ENCODE measurements at places on chromosomes 1 and 21.
A peak's percentile ranks its signal among the peaks of the same experiment; 100 is the strongest.

GRCh38 chr1:42983693-42984092, 25.0 kb upstream of the SLC2A1 start:
- no peak overlapping the region for H3K4me3 ChIP-seq
- H3K27ac ChIP-seq, result no peak overlapping the region
- no peaks in the 10 kb centered on the region for H3K27me3 ChIP-seq
- H3K36me3 ChIP-seq, result no peaks in the 10 kb centered on the region
- peaks cover 5% of the 10 kb centered on the region for H3K4me1 ChIP-seq
- DNase-seq, result no peak

- H3K4me1 ChIP-seq, result no peaks in the 10 kb centered on the region
- H3K4me3 ChIP-seq, result no peak overlapping the region
- H3K36me3 ChIP-seq, result no peaks in the 10 kb centered on the region
- H3K27ac ChIP-seq, result no peak overlapping the region
- no peak for DNase-seq
These were observed 106.6 kb downstream of the NR5A2 start for GRCh38 chr1:200134116-200134515.

DNA sequence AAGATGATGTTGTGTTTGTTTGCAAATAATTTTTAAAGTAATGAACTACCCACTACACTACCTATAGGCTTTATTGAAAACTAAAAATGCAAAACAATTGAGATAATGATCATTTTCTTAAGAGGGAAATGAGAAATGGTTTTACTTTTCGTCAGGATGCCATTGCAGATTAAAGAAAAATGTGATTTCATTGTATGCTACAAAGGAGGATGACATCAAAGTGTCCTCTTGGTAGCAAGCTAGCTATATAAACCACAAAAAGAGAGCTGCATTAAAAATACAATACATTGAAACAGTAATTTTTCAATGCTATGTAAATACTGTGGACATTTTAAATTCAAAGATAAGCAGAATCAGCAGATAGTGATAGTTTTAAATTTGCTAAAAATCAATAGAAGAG, 87.5 kb upstream of the DPYD start:
- no peak overlapping the region for H3K4me3 ChIP-seq
- no peaks in the 10 kb centered on the region for H3K27me3 ChIP-seq
- H3K36me3 ChIP-seq, result no peaks in the 10 kb centered on the region
- H3K4me1 ChIP-seq, result peaks cover 44% of the 10 kb centered on the region

- H3K27me3 ChIP-seq, result no peaks in the 10 kb centered on the region
- no peak overlapping the region for H3K4me3 ChIP-seq
- DNase-seq, result no peak
- H3K36me3 ChIP-seq, result peaks cover 5% of the 10 kb centered on the region
- H3K27ac ChIP-seq, result no peak overlapping the region
- H3K4me1 ChIP-seq, result no peaks in the 10 kb centered on the region
These were observed 24.2 kb upstream of the GPR157 start for GRCh38 chr1:9153152-9153551.

- no peaks in the 10 kb centered on the region for H3K4me1 ChIP-seq
- no peak for DNase-seq
- no peaks in the 10 kb centered on the region for H3K27me3 ChIP-seq
These were observed 2.0 kb downstream of the CAPN9 start for GRCh38 chr1:230749150-230749549.

GRCh38 chr1:20154301-20154831, 15.2 kb downstream of the PLA2G2F start:
- no peak overlapping the region for H3K27ac ChIP-seq
- no peaks in the 10 kb centered on the region for H3K27me3 ChIP-seq
- no peaks in the 10 kb centered on the region for H3K36me3 ChIP-seq
- H3K4me1 ChIP-seq, result peaks cover 4% of the 10 kb centered on the region
- DNase-seq, result no peak

DNA sequence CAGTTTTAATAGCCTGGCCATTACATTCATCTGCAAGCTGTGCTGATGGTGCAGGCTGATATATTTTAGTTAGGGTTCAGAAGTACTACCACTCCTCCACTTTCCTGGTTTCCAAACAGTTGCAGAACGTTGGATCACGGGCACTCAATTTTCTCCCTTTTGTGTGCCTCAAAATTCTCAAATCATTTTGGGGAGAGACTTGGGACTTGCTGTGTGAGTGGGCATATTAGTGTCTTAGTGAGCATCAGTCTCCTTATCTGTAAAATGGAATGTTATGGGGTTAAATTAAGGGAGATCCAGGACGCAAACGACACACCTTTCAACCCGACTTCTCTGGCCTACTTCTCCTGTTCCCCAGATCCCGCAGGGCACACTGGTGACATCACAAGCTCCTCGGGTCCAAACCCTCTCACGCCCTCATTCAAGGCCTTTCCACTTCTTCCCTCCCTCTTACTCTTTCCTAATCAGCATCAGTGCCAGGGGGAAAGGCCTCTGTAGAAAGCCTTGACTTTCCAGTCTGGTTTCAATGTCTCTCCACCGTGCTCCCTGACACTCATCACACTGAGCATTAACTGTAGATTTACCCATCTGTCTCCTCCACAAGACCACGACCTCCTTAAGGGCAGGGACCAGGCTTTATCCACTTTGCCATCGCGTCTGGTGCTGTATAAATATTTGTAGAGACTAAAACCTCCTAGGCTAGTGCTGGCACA, 1.2 kb downstream of the PIGP start:
- peak overlapping the region; percentile 95 for H3K27ac ChIP-seq
- H3K36me3 ChIP-seq, result no peaks in the 10 kb centered on the region
- peak; percentile 69 for DNase-seq
- peaks cover 17% of the 10 kb centered on the region for H3K4me1 ChIP-seq

DNA sequence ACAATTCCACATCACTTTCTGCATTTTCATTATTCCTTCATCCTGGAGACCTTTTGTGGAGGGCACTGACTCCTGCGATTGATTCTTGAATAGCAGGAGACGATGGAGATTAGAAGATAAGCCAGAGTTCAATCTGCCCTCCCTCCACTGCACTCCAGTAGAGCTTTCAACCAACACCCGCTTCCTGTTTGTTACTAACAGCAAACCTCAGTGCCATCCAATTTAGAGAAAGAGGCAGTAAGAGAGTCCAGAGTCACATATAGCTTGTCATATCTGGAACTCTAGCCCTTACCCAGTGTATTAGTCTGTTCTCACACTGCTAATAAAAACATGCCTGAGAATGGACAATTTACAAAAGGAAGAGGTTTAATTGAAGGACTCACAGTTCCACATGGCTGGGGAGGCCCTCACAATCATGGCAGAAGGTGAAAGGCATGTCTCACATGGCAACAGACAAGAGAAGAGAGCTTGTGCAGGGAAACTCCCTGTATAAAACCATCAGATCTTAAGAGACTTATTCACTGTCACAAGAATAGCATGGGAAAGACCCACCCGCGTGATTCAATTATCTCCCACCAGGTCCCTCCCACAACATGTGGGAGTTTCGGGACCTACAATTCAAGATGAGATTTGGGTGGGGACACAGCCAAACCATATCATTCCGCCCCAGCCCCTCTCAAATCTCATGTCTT, 55.9 kb downstream of the PCBP3 start:
- no peak for DNase-seq
- H3K36me3 ChIP-seq, result no peaks in the 10 kb centered on the region
- H3K4me3 ChIP-seq, result no peak overlapping the region

GRCh38 chr1:161192476-161193465, 6.1 kb downstream of the ADAMTS4 start:
- H3K27ac ChIP-seq, result no peak overlapping the region
- H3K4me1 ChIP-seq, result peaks cover 21% of the 10 kb centered on the region
- H3K4me3 ChIP-seq, result no peak overlapping the region

- H3K27me3 ChIP-seq, result no peaks in the 10 kb centered on the region
- no peaks in the 10 kb centered on the region for H3K4me1 ChIP-seq
- no peak for DNase-seq
- no peaks in the 10 kb centered on the region for H3K36me3 ChIP-seq
These were observed 45.4 kb upstream of the PCBP3 start for GRCh38 chr21:45598109-45598508.

DNA sequence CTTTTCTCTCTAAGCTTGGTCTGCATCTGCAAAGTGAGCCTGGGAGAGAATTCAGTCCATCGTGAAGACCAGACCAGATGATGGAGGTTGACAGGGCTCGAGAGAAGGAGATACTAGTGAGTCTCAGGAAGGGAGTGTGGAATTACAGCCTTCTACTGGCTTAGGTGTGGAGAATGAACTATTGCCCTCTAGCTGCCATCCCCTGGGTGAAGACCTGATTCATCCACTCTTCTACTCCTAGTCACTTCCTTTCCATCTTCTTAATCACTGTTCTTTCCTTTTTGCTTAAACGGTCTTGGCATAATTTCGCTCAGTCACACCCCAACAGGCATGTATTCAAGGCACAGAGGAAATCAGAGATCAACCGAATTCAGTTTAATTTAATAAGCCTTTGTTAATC, 34.0 kb upstream of the HSD17B7 start:
- no peak overlapping the region for H3K27ac ChIP-seq
- no peaks in the 10 kb centered on the region for H3K27me3 ChIP-seq
- H3K4me3 ChIP-seq, result no peak overlapping the region
- peaks cover 27% of the 10 kb centered on the region for H3K36me3 ChIP-seq
- DNase-seq, result peak; percentile 47

- H3K27me3 ChIP-seq, result no peaks in the 10 kb centered on the region
- H3K4me3 ChIP-seq, result no peak overlapping the region
- no peak overlapping the region for H3K27ac ChIP-seq
- peak; percentile 50 for DNase-seq
- H3K4me1 ChIP-seq, result no peaks in the 10 kb centered on the region
- no peaks in the 10 kb centered on the region for H3K36me3 ChIP-seq
These were observed 37.1 kb upstream of the ARHGEF10L start for GRCh38 chr1:17502326-17502778.

GRCh38 chr1:116020668-116021272, 44.5 kb downstream of the SLC22A15 start:
- H3K27ac ChIP-seq, result no peak overlapping the region
- H3K4me3 ChIP-seq, result no peak overlapping the region
- no peaks in the 10 kb centered on the region for H3K4me1 ChIP-seq
- no peaks in the 10 kb centered on the region for H3K36me3 ChIP-seq

DNA sequence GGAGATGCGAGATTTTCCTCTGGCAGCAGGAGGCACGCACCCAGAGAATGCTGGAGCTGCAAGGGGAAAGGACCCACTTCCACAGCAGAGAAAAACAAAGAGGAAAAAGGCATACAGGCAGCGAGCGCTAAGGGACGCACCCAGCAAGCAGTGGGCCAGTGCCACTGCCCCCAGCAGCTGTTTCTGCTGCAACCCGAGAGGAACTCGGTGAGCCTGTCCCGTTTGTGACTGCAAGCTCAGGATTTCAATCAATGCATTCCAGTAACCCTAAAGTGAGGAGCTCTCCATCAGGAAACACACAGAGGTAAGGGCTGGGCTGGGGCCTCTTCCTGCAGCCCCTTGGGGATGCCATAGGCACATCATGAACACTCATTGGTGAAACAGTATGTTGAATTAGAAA, 58.7 kb downstream of the ACP6 start:
- no peaks in the 10 kb centered on the region for H3K4me1 ChIP-seq
- H3K36me3 ChIP-seq, result peaks cover 7% of the 10 kb centered on the region
- no peak overlapping the region for H3K27ac ChIP-seq
- H3K27me3 ChIP-seq, result no peaks in the 10 kb centered on the region

DNA sequence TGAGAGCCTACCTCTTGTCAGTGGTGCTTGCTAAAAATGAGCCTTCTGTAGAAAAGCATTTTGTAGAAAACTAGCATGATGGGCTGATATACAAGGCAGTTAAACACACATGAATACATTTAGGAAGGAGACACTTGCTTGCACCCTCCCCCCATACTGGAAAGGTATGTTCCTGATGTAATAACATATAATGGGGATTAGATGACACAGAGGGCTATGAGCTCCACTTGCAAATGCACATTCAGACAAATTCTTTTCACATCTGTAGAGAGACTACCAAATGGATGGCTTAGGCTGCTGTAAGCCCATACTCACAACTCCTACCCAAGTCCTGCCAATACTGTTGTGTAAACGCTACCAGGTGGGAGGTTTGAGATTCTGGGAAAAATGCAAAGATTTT, 634.0 kb downstream of the SMYD3 start:
- H3K27ac ChIP-seq, result no peak overlapping the region
- no peaks in the 10 kb centered on the region for H3K36me3 ChIP-seq
- no peaks in the 10 kb centered on the region for H3K27me3 ChIP-seq

DNA sequence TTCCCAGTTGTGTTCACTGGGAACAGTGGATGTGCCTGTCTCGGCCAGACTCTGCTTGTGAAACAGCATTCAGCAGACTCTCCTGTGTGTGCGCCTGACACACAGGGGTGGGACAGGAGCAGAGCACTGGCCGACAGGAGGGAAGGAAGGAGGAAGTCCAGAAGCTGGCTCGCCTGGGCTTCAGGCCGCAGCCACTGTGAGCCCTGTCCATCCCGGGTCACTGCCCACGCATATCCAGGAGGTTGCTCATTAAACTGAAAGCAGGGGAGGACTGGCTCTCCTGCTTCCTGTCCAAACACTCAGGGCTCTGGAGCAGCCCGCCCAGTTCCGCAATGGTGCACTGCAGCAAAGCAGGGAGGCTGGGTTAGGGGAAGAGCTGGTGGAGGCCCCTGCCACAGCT, 218.7 kb upstream of the VAMP3 start:
- H3K36me3 ChIP-seq, result no peaks in the 10 kb centered on the region
- H3K4me3 ChIP-seq, result no peak overlapping the region
- peak; percentile 70 for DNase-seq
- peak overlapping the region; percentile 1 for H3K27ac ChIP-seq

DNA sequence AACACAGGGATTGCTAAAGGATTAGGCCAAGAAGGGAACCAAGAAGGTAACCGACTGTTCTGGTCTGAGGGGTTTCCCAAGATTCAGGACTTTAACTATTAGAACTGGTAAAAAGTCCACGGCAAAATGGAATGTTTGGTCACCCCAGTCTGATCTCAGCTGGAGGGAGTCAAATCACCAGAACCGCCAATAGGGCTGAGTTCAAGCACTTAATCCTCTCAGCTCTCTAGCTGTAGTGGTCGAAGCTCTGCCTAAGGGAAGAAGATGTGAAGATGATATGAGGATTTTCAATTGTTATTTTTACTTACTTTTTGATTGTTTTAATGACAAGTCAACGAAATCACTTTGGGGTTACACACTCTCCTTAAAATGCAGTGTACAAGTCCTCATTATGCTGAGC, 29.1 kb downstream of the F5 start:
- no peak overlapping the region for H3K27ac ChIP-seq
- no peaks in the 10 kb centered on the region for H3K27me3 ChIP-seq
- H3K4me3 ChIP-seq, result no peak overlapping the region
- no peaks in the 10 kb centered on the region for H3K4me1 ChIP-seq
- no peaks in the 10 kb centered on the region for H3K36me3 ChIP-seq

DNA sequence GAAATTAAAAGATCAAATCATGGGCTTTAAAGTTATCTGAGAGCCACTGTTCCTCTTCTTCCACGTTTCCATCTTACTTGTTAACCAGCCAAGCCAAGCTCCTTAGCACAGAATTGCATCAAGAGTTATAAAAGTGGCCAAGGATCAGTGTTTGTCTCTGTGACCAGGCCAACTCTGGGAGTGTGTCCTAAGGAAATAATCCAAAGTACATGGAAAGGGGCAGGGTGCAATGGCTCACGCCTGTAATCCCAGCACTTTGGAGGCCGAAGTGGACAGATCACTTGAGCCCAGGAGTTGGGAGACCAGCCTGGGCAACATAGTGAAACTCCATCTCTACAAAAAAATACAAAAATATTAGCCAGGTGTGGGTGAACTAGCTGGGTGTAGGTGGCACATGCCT, 10.0 kb upstream of the MPZL1 start:
- DNase-seq, result no peak
- H3K27me3 ChIP-seq, result peaks cover 14% of the 10 kb centered on the region
- H3K4me3 ChIP-seq, result no peak overlapping the region
- no peak overlapping the region for H3K27ac ChIP-seq

All from endothelial cell of umbilical vein (primary cell).